IMR-90 (cell line): ENCODE measurements at places on chromosomes 7 and 10. TPM values are rescaled to one million over a fixed set of nuclear protein-coding genes. Genes with fewer than 3 reads are reported as not detected.

HABP2 gene
- total RNA-seq = not detected in 2 replicates

EN2 gene
- not detected in 2 replicates for total RNA-seq

COL28A1 gene
- under 0.01 TPM in 2 replicates for total RNA-seq

ITIH2 gene
- not detected in 2 replicates for total RNA-seq

TMEM26 gene
- total RNA-seq = 0.36 and 0.56 TPM in 2 replicates

CACNB2 gene
- total RNA-seq = 0.28 and 0.36 TPM in 2 replicates

MMD2 gene
- not detected in 2 replicates for total RNA-seq

TMEM139 gene
- total RNA-seq = not detected in 2 replicates

DENND2A gene
- 7.5 and 7.8 TPM in 2 replicates for total RNA-seq

TRIP6 gene
- total RNA-seq = 36.4 and 39.2 TPM in 2 replicates

ARMC3 gene
- not detected in 2 replicates for total RNA-seq

KAT6B gene
- total RNA-seq = 27.8 and 28.1 TPM in 2 replicates
